ENCODE measurements at places on chromosomes 16 and 17. TPM values are rescaled to one million over a fixed set of nuclear protein-coding genes. Genes with fewer than 3 reads are reported as not detected.

- no peak for DNase-seq
Observed at GRCh38 chr16:23650674-23651416, 9.6 kb downstream of the DCTN5 start.

SLC13A2 gene
- 24.7 TPM for total RNA-seq

- no peak for DNase-seq
Observed at GRCh38 chr17:47388825-47389224, 65.1 kb downstream of the EFCAB13 start.

- DNase-seq = no peak
Observed at GRCh38 chr16:48295488-48296281, 48.3 kb upstream of the ABCC11 start.

- DNase-seq = no peak
Observed at GRCh38 chr16:54939029-54939346, 8.3 kb downstream of the IRX5 start.

MT1M gene
- total RNA-seq = 21.2 TPM

DNA sequence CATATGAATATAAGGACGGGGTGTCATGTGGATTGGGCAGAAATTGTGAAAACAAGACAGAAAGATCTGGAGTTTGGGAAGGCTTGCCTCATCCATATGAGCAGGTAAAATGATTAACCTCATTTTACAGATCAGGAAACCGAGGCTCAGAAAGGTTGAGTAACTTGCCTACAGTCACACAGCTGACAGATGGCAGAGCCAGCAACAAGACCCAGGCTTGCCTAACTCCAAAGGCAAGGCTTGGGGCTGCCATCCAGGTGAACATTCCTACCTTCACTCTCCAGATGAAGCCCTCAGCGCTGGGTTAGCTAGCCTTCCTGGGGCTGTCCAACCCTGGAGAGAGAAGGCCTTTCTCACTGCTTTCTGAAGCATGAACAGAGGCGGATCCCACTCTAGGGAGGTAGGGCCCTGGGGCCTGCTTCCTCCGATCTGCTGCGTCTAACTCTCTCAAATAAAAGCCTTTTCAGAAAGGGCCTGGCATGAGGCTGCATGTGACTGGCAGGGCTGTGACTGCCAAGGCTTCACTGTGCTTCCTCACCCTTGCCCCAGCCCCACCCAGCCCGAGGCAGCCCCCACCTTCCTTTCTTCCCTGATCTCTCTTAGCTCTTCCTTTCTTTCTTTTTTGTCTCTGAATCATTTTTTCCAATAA is 107.8 kb downstream of the GNAO1 start:
- DNase-seq = no peak

- DNase-seq = no peak
Observed at GRCh38 chr17:79305768-79306423, 231.3 kb downstream of the ENGASE start.

SLC47A1 gene
- total RNA-seq = 0.37 TPM

CD19 gene
- 0.74 TPM for total RNA-seq

TOM1L1 gene
- total RNA-seq = 56.7 TPM

PLCD3 gene
- total RNA-seq = 300 TPM

DNA sequence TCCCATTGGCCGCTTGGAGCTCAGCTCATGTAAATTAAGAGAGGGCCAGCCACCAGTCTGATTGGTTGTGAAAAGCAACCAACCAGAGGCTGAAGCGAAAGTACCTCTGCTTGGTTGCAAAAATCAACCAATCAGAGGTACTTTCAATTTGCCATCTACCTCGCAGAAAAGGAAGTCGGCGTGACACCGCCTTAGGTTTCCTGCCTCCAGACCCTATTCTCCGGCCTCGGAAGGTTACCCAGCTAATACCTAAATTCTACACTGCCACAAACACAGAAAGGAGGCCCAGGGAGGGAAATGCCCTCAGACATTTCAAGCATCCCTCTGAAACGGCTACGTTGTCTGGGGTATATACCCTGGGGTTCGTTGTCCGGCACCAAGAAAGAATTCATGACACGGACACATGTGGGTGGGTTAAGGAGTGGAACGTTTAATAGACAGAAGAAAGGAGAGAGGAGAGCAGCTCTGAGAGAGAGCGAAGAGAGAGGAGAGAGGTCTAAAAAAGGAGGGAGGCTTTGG is 481.3 kb downstream of the TMEM114 start:
- no peak for DNase-seq

- DNase-seq = no peak
Observed at GRCh38 chr17:74865504-74866197, 6.0 kb upstream of the GRIN2C start.

BCL7C gene
- total RNA-seq = 34.5 TPM

SLC2A4 gene
- total RNA-seq = 1.9 TPM

- DNase-seq = no peak
Observed at GRCh38 chr17:37568350-37569053, 40.7 kb downstream of the SYNRG start.

DNA sequence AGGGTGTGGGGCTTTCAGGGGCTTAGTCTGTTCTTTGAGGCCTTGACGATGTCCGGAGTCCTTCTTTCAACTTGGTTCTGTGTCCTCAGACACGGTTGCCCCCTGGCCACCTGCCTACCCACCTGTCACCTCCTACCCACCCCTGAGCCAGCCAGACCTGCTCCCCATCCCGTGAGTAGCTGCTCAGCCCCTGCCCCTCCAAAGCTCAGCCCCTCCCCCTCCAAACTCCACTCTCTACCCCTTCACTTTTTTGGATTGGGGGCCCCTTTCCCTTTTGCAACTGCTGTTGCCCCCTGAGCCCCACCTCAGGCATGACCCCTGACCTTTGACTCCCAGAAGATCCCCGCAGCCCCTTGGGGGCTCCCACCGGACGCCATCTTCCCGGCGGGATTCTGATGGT is 1.2 kb downstream of the LAT start:
- DNase-seq = no peak

DNA sequence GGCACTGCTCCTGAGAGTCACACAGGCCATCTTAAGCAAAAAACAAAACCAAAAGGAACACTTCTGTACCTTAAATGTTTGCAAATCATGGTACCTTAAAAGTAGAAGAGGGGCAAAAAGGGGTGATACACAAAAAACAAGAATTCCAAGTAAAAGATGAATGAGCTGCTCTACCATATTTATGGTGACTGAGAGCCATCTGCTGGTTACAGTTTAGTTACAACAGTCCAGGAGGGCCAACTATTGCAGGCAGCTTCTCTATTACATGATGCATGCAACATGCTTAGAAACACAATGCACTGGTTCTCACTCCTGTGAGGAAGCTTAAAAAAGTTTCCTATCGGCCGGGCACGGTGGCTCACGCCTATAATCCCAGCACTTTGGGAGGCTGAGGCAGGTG is 53.5 kb downstream of the STX8 start:
- DNase-seq = no peak

GRCh38 chr16:57669476-57670162 is 1.5 kb downstream of the ADGRG3 start:
- DNase-seq = no peak

DNA sequence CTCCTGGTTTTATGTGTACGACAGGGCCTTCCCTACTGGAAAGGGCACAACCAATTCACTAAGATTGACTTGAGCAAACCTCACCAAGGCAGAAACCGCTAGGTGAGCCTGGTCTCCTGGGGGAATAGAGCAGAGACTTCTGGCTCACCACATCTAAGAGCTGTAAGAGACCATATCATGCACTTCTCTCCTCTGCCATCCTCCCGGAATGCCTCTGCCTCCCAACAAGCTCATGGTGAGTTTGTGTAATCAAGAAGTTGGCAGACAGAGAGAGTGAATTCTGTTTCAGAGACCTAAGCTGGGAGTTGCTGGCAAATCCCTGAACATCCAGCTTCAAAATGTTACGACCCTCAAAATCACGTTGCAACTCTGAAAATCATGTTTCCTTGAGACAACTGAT is 154.8 kb downstream of the SLC39A11 start:
- no peak for DNase-seq

DNA sequence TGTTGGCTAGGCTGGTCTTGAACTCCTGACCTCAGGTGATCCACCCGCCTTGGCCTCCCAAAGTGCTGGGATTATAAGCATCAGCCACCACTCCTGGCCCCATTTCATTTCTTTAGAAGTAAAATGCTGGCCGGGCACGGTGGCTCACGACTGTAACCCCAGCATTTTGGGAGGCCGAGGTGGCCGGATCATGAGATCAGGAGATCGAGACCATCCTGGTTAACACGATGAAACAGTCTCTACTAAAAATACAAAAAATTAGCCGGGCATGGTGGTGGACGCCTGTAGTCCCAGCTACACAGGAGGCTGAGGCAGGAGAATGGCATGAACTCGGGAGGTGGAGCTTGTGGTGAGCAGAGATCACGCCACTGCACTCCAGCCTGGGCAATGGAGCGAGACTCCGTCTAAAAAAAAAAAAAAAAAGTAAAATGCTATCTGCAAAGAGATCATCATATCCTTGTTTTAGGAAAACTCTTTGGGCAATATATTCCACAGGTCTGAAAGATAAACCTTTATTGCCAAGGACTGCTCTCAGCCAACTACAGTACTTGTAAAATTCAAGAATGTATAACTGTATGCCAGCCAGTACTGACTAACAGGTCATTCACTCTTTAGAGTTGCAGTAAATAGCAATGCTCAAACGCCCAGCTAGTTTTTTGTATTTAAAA is 3.8 kb downstream of the GJC1 start:
- no peak for DNase-seq

GRCh38 chr17:73227379-73227778 is 34.3 kb downstream of the CPSF4L start:
- DNase-seq = no peak

Measured in colonic mucosa (tissue), 4 donors.